Amniotic epithelial cell (primary cell): ENCODE measurements at places on chromosomes 16 and 17.

DNA sequence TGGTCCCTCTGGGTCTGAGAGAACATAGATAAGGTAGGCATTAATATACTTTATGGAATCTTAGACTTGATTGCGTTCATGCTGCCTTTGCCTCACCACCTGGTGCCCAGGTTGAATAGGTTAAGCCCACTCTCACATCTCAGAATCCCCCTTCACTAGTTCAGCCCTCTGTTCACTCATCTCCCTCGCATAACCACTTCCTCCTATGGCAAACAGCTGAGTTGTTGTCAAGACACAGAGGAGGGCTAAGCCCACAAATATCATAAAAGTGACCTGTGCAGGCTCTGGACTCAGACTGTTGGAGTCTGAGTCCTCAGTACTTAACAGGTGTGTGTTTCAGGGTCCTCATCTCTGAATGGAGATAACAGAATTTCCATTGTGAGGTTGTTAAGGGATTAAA, 55.7 kb downstream of the GOSR1 start:
- no peak for DNase-seq

DNA sequence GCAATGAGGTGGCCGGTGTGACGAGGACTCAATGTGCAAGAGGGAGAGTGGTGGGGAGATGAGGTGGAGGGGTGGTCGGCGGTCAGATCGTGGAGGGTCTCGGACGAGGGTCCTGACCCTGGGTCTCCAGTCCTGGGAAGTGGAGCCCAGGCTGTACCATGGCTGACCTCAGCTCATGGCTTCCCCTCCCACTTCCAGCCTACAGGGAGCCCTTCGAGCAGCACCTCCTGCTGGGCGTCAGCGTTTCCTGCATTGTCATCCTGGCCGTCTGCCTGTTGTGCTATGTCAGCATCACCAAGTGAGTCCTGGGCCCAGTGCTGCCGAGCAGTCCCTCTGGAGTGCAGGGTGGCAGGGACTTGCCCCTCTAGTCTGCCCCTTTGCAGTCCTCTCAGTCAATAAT, 41.8 kb downstream of the IL4R start:
- DNase-seq: peak; percentile 50

DNA sequence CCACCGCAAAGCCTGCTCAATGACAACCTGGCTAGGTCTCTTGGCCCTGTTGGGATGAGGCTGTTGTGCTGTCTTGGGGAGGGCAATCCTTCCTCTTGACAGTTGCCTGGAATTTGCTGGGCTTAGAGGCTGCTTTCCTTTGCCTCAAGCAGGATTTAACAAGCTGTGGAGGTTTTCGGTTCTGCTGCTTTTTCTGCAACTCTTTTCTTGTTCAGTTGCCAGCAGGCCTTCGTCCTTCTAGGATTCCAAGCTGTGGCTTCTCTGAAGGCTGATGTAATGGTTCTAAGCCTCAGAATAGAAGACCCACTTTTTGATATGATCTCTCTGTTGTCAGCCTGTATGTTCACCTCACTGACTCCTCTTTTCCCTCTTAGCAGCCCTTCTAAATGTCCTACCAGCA, 149.5 kb upstream of the HS3ST4 start:
- DNase-seq: no peak

DNA sequence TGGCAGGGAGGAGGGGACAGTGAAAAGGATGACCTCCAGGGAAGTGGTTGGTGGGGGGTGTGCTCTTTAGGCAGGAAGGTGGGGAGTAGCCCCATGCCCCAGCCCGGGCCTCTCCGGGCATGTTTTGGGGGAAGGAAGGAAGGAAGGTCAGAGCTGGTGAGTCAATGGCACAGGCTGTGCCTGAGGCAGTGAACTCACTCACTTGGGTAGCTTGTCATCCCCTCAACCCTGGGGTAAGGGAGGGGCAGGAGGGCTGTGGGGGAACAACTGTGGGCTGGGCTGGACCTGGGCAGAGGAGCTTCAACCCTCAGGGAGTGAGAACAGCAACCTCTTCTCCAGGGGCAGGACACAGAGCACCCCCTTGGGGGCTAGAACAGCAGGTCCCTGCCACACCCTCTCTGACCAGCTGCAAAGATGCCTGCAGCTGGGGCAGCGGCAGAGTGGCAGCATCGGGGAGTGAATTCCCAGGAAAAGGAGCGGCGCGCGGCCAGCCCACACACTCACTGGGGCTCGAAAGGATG, 6.3 kb downstream of the CSF3 start:
- DNase-seq: peak; percentile 67

GRCh38 chr16:66001432-66001831, 365.1 kb upstream of the CDH5 start:
- no peak for DNase-seq

GRCh38 chr16:15639061-15639568, 3.8 kb downstream of the MARF1 start:
- no peak for DNase-seq

GRCh38 chr17:57783338-57783742, 38.2 kb upstream of the CCDC182 start:
- peak; percentile 16 for DNase-seq

- DNase-seq: peak; percentile 38
Measured at GRCh38 chr17:65684631-65685030, 123.2 kb upstream of the AXIN2 start.

- DNase-seq: no peak
Measured at GRCh38 chr16:25052530-25052929, 37.4 kb upstream of the ARHGAP17 start.

GRCh38 chr17:78013683-78014467, 55.4 kb downstream of the TNRC6C start:
- peak; percentile 70 for DNase-seq

GRCh38 chr17:77708049-77708448, 250.5 kb upstream of the TNRC6C start:
- DNase-seq: no peak

DNA sequence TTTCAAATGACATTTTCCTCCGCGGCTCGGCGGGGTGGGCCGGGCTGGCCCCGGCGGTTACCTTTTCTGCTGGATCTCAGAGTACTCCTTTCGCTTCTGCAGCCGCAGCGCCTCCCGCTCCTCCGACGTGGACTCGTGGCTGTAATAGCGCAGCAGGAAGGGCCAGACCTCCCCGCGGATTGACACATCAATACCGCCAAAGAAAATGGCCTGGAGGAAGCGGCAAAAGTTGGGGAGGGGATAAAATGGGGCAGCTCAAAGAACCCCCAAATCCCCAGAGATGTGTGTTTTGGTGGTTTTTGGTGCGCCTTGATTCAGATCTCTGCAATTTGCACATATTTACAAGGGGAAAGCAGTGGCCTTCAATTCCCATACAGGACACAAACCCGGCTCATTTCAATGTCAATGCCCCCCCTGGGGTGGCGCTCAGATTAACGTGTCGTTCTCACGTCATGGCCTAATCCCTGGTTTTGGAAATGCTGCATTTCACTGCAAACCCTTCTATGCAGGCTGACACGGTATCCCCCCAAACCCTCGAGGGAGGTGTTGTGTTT, 85.9 kb downstream of the TBC1D16 start:
- DNase-seq: no peak

DNA sequence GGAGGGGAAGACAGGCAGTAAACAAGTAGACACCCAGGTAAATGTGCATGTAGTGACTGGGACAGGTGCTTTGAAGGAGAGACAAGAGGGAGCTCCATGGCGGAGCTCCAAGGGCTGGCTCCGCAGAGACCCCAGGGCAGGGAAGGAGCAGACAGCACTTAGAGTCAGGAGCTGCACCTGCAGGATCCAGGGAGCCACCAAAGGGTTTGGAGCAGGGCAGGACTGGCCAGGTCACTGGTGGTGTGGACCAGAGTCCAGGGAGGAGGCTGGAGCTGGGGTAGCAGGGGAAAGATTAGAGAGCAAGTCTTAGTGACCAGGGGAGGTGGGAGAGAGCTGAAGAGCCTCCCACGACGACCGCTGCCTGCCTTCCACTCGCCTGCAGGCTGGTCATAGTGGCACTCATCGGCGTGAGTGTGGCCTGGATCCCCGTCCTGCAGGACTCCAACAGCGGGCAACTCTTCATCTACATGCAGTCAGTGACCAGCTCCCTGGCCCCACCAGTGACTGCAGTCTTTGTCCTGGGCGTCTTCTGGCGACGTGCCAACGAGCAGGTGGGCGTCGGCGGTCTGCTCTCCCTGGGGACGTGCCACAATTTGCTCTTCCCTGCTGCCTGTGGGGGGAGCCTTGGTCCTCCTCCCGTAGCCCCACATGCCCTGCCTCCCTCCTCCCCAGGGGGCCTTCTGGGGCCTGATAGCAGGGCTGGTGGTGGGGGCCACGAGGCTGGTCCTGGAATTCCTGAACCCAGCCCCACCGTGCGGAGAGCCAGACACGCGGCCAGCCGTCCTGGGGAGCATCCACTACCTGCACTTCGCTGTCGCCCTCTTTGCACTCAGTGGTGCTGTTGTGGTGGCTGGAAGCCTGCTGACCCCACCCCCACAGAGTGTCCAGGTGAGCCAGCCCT, 14.7 kb upstream of the FAM83G start:
- DNase-seq: no peak

DNA sequence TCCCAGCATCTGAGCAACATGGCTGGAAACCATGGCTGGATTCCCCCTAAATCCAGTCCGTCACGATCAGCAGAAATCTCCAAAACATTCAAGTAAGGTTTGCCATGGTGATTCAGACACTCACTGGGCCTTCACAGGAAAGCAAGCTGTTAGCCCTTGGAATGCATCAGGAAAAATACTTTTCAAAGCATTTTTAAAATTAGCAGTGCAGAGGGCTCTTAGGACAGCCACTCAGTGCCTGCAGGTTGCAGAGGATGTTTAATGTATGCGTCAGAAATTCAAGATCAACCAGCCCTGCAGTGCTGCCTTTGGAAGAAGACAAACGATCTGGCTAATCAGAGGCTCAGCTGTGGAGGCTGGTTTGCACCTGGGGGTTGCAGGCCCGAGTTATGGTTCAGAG, 50.3 kb downstream of the FOXL1 start:
- peak; percentile 28 for DNase-seq

GRCh38 chr16:83970430-83970815, 2.4 kb downstream of the NECAB2 start:
- DNase-seq: no peak

- no peak for DNase-seq
Measured at GRCh38 chr16:46850619-46851555, 19.9 kb upstream of the C16orf87 start.
